ENCODE measurements at places on chromosomes 12 and 14.

- DNase-seq: no peak
These were observed 30.0 kb downstream of the HCFC2 start for GRCh38 chr12:104094284-104094683.

GRCh38 chr12:857611-858010, 91.9 kb downstream of the RAD52 start:
- no peak for DNase-seq

DNA sequence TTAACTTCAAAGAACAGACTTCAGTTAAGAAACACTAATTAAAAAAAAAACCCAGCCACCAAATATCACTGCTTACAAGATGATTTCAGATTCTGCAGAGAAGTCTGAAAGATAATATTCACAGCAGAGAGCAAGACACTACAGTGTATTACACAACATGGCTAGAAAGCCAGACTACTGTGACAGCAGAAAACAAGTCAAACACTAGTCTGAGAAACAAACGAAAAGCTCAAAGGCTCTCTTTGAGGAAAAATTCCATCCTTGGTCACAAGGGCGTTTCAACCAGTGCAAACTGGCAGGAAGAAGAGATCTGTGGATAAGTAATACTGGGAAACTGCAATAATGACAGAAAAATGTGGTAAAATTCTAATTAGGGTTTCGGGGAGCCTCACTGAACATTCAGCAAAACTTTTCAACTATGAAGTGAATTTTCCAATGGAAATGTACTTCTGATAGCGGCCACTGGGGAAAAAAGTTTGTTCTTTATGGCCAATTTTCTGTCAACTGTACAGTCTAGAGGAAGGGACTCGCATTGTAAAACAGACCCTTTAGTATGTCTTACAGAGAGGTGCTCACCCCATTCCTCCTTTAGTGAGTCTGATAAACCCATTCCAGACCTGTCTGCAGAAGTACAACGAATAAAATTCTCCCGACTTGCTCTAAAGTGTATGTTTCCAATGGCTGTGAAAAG, 50.4 kb downstream of the ACADS start:
- DNase-seq: no peak

GRCh38 chr14:95234426-95234825, 77.1 kb upstream of the DICER1 start:
- no peak for DNase-seq

DNA sequence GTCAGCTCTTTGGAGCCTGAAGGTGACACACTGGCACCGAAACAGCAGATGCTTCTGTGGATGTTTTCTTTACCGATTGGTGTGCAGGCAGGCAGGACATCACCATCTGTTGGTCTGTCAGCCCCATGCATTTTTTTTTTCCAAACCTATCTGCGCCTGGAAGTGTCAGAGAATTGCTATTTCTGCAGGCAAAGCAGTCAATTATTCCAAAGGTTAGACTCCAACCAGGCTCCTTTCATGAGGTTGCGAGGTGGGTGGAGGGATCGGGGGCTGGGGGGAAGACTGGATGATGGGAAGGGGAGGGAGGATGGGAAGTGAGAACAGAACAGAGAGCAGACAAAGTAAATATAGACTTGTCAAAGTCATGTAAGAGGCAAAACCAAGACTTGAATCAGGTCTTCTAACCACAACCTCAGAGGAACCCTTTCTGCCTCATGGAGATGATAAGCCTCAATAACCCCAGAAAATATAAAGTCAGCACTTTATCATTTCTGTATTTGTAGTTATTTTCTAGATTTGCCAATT, 117.7 kb downstream of the OTOGL start:
- no peak for DNase-seq

DNA sequence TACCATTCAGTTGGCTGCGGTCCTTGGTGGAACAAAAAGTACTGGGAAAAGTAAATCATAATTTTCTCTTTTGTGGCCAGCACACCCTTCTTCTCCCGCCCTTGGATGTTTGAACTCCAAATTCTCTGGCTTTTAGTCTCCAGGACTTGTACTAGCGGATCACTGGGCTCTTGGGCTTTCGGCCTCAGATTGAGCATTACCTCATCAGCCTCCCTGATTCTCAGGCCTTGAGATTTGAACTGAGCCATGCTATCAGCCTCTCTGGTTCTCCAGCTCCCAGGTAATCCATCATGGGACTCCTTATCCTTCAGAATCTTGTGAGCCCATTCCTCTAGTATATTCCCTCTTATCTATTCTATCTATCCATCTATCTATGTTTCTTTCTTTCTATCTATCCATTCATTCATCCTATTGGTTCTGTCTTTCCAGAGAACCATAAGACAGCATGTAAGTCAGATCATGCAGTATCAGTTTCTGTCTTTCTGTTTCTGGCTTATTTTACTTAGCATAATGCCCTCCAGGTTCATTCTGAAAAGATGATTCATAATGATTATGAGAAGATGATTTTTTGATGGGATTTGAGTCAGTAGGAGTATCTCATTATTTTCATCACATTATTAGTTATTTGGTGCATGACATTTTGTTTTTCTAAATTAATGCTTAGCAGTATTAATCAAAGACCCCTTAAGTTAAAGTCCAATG, 814.9 kb downstream of the LRFN5 start:
- no peak for DNase-seq

- no peak for DNase-seq
These were observed 3.9 kb downstream of the CDH24 start for GRCh38 chr14:23053426-23053825.
